Pulmonary artery endothelial cell (primary cell): ENCODE measurements at places on chromosomes 5 and 9. TPM values are rescaled to one million over a fixed set of nuclear protein-coding genes. Genes with fewer than 3 reads are reported as not detected.

GRCh38 chr5:5589857-5590256 is 167.4 kb downstream of the ICE1 start:
- DNase-seq: no peak

DNA sequence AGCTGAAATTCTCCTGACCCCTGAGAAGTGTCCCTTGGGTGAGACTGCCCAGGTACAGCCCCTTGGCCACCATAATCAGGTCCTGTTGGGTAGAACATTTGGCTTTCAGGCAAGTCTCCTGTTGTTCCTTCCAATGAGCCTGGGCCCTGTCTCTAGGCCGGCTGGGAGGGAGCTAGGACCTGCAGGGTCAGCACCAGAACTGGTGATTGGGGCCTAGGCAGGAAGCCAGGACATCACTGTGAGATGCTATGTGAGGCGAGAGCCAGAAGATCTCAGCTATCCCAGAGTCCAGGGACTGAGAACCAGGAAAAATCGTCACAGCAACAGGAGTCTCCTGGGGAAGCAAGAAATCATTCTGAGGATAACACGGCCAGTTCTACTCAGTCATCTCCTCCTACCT is 51.5 kb downstream of the PCDH1 start:
- no peak for DNase-seq

GRCh38 chr5:86929123-86929766 is 311.5 kb downstream of the COX7C start:
- no peak for DNase-seq

DNA sequence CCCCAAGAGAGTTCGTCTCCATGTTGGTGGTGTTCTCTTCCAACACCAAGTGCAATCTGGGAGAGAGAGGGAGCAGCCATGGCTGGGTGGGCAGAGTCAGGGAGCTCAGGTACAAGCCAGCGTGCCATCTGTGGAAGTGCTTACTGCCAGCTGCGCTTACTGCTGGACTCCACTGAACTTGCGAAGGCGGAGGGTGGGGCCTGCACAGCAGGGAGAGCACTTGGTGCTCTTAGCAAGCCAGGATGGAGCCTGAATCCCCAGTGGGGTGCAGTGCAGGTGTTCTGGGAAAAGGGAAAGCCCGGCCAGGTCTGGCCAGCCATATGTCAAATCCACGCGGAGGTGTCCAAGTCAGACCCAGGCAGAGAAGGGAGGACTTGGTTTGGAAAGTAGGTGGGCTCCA is 142.0 kb downstream of the FANCC start:
- DNase-seq: no peak

GRCh38 chr9:8734760-8735159 is 935.2 kb upstream of the DMAC1 start:
- no peak for DNase-seq

Gene PCDHB16
- total RNA-seq: under 0.01 and 0.13 TPM in 2 replicates

DNA sequence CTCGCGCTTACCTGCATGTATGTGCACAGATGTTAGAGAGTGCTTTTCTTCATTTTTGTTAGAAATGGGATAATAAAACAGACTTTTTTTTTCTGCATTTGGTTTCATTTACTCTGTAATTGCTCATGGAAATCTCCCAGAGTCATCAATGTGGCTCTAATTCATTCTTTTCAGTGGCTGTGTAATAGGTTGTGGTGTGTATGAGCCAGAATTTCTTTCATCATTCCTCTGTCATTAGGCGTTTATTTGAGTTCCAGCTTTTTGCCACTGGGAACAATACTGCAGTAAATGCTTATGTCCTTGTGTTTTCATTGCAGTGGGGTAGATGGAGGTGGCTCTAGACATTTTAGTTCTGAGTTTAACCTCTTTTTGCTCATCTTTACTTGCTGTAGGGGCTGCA is 118.9 kb downstream of the NXNL2 start:
- no peak for DNase-seq

Gene LCN6
- not detected in 2 replicates for total RNA-seq

Gene SGCD
- not detected in 2 replicates for total RNA-seq

GRCh38 chr9:84379740-84380139 is 39.2 kb upstream of the SLC28A3 start:
- no peak for DNase-seq

Gene PKN3
- 20.6 and 22.1 TPM in 2 replicates for total RNA-seq

DNA sequence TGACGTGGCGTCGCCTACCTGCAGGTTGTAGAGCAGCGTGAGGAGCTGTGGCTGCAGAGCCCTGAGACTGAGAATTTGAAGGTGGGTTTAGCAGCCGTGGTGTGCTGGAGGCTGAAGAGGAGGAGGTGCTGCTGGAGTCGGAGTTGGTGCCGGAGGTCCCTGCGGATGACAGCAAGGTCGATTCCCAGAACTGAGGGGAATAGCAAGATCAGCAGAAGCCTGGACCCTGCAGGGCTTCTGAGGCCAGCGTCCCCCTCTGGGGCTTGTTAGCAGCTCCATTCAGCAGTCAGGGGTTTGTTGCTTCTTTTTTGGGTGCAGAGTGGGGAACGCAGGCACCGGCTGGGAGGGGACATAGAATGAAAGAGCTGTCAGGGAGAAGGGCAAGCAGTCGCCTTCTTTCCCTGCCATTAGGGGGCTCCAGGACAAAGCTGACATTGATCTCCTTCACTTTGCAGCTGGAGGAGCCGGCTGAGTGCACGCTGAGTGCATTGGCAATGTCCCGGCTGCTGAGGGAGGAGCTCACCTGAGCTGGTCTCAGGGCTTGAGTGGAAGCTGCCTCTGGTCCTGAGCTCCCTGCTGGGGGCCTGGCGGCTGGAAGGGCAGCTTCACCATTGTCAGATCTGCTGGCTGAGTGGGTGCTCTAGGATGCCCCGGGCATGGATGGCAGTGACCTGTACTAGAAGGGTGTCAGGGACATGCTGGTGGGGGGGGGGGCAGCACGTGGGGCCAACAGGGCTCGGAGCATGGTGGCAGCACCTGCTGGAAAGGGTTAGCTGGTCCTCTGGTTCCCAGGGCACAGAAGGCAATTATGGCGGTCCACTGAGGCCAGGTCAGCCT is 20.8 kb downstream of the OBP2B start:
- no peak for DNase-seq

DNA sequence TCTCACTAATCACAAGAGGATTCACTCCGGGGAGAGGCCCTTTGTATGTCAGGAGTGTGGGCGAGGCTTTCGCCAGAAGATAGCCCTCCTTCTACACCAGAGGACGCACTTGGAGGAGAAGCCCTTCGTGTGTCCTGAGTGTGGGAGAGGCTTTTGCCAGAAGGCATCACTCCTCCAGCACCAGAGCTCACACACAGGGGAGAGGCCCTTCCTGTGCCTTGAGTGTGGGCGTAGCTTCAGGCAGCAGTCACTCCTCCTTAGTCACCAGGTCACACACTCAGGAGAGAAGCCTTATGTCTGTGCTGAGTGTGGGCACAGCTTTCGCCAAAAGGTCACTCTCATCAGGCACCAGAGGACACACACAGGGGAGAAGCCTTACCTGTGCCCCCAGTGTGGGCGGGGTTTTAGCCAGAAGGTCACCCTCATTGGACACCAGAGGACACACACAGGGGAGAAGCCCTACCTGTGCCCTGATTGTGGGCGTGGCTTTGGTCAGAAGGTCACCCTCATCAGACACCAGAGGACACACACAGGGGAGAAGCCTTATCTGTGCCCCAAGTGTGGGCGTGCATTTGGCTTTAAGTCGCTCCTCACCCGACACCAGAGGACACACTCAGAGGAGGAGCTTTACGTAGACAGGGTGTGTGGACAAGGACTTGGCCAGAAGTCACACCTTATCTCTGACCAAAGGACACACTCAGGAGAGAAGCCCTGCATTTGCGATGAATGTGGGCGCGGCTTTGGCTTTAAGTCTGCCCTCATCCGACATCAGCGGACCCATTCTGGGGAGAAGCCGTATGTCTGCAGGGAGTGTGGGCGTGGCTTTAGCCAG is 27.8 kb downstream of the NUTM2F start:
- no peak for DNase-seq

- DNase-seq: no peak
Measured at GRCh38 chr5:96317945-96318344, 115.1 kb downstream of the PCSK1 start.

Gene SLC36A3
- not detected in 2 replicates for total RNA-seq

Gene SLC6A18
- not detected in 2 replicates for total RNA-seq
